Neuronal stem cell (in vitro differentiated cells): ENCODE measurements at places on chromosomes 4 and X.

DNA sequence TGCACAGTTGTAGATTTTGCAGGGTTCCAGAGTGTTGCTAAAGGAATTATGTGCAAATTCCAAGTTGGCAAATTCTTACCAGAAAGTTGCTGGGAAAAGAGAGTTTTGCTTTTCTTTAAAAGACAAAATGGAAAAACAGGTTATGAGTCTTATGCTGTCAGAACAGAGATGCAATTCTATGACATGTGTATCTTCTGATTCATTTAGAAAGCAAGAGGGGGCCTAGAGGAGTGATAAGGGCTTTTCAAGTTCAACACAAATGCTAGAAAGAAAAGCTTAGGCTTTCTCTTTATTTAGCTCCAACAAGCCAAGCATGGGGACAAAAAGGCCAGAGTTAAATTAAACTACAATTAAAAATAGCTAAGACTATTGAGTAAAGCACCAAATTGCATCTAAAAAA, 72.4 kb upstream of the GATB start:
- no peaks in the 10 kb centered on the region for H3K4me1 ChIP-seq
- no peak overlapping the region for H3K27ac ChIP-seq
- H3K36me3 ChIP-seq: no peaks in the 10 kb centered on the region
- no peaks in the 10 kb centered on the region for H3K27me3 ChIP-seq

- no peak overlapping the region for H3K4me3 ChIP-seq
- H3K4me1 ChIP-seq: no peaks in the 10 kb centered on the region
- no peak overlapping the region for H3K27ac ChIP-seq
Measured at GRCh38 chrX:81208916-81209315, 7.0 kb downstream of the SH3BGRL start.

- no peak overlapping the region for H3K27ac ChIP-seq
- H3K36me3 ChIP-seq: no peaks in the 10 kb centered on the region
- no peak for DNase-seq
- no peaks in the 10 kb centered on the region for H3K4me1 ChIP-seq
- H3K4me3 ChIP-seq: no peak overlapping the region
- no peaks in the 10 kb centered on the region for H3K27me3 ChIP-seq
Measured at GRCh38 chr4:169372791-169373190, 102.0 kb upstream of the SH3RF1 start.

DNA sequence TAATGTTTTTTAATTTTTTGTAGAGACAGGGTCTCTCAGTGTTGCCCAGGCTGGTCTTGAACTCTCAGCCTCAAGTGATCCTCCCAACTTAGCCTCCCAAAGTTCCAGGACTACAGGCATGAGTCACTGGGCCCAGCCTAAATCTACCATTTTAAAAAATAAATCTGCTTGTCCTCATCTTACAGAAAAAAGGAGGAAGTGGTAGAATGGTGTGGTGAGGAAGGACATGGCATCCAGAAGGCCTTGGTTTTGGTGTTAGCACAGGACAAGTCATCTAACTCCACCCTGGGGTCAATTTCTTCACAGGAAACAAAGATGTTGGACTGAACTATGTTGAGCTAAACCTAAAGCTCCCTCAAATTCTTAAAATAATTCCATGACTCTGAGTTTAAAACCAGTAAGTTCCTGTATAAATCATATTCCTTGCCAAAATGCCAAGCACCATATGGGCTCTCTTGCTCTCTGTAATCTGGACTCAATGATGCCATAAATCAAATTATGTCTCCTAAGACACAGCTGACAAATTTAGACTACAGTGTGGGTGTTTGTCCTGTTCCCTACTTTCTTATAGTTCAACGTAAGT, 253.9 kb upstream of the NOCT start:
- peaks cover 3% of the 10 kb centered on the region for H3K4me1 ChIP-seq
- no peaks in the 10 kb centered on the region for H3K27me3 ChIP-seq
- no peaks in the 10 kb centered on the region for H3K36me3 ChIP-seq
- no peak overlapping the region for H3K4me3 ChIP-seq
- DNase-seq: no peak

DNA sequence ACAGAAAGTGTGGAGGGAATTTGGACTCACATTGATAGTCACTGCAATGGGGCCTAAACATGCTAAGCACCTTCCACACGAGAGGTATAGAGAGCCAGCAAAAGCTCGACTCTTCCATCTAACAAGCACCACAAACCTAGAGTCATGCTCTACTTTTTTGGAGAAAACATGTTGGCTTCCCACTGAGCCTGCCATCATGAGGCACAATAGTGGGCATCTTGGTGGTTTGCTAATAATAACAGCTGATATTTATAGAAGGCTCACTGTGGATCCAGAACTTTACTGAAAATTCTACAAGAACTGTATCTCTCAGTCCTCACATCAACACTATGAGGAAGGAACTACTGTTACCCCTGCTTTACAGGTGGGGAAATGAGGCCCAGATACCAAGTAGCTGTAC, 26.6 kb downstream of the MAML3 start:
- DNase-seq: no peak
- H3K27ac ChIP-seq: no peak overlapping the region
- no peak overlapping the region for H3K4me3 ChIP-seq

GRCh38 chr4:114734594-114734993, 136.0 kb downstream of the UGT8 start:
- no peaks in the 10 kb centered on the region for H3K27me3 ChIP-seq
- peaks cover 12% of the 10 kb centered on the region for H3K4me1 ChIP-seq
- no peak overlapping the region for H3K4me3 ChIP-seq
- no peak overlapping the region for H3K27ac ChIP-seq

DNA sequence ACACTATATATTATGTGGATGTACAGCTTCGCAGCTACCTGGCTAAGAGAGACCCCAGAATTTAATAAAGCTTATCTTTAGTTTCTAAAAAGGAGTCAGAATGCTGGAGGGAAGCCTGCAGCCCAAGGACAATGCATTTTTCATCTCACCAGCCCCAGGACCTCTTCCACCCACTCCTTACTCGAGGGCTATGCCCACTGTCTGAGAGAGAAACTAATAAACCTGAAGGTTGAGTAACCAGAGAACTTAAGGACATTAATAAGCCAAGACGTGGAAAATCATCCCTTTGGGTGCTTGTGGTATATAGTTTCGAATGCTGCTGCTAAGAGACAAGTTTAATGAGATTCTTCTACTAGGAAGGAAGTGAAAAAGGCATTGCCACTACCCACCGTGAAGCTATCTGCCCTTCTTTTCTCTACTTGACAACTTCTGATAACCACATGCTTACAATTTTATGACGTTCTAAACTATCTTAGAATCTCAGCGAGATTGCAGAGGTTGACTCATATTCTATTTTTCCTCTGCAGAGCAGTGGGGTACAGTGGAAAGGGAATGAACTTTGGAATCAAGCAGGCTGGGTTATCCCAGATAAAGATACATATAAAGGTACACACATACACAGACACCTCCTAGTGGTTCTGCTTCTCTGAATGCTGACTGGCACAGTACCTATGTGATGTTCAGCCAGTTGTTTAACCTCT, 3.3 kb downstream of the RELL1 start:
- no peak overlapping the region for H3K27ac ChIP-seq
- no peaks in the 10 kb centered on the region for H3K36me3 ChIP-seq
- H3K4me3 ChIP-seq: no peak overlapping the region
- no peak for DNase-seq
- peaks cover 6% of the 10 kb centered on the region for H3K4me1 ChIP-seq

DNA sequence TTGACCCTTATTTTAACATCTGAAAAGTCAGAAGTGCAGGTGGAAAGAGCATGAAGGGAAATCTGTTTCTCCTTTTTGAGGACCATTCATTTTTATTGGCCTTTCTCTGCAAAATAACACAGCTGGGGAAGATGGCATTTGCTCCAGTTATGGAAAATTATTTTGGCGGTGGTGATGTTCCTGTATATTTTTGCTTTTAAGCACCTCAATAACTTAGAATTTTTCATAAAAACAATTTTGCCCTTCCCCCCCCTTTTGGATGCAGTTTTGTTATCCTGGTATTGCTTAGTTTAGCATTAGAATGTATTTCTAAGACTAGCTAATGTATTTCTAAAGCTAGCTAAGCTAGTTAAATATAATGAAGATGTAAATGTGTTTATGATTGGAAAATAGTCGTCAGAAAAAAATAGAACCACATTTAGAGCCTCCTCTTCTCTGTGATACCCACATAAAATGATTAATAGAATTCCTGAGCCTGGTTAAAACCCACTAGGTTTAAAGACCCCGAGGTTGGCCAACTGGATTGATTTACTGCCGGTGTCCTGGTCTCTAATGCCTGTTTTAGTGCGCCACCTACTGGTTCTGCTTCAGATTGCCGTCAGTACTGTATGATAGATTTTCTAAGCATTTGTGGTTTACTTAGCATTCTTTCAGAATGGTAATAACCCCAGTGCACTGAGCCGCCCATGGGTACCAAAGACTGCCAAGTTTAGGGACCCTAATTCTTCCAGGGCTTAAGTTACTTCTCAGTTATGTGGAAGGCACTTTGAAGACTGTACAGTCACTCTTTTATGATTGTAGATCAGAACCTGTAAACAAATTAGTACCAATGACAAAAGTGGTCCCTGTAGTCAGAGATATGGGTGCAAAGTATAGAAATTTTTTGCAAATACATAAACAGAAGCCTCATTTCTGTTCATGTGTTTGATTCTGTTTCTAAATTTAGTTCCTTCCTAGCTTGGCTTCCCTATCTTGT, 11.4 kb downstream of the KLF3 start:
- H3K4me3 ChIP-seq: no peak overlapping the region
- H3K27ac ChIP-seq: no peak overlapping the region
- H3K27me3 ChIP-seq: no peaks in the 10 kb centered on the region

DNA sequence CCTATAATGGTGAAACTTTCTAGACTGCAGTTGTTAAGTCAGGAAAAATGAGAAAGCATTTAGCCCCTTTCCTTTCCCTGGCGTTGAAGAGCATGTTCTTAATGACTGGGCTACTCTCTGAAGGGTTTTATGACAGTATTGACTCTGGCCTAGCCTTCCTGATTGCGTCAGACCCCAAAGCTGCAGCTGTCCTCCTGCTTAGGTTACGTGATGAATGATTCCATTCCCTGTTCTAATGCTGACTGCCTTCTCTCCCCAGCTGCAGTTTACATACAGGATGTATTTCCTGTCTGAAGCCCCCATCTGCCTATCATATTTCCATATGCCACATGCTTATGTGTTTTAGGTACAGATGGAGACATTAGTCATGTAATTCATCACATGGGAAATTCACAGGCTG, 105.8 kb upstream of the EGFL6 start:
- no peaks in the 10 kb centered on the region for H3K4me1 ChIP-seq
- no peak overlapping the region for H3K4me3 ChIP-seq
- no peaks in the 10 kb centered on the region for H3K27me3 ChIP-seq
- DNase-seq: no peak
- no peak overlapping the region for H3K27ac ChIP-seq
- no peaks in the 10 kb centered on the region for H3K36me3 ChIP-seq

DNA sequence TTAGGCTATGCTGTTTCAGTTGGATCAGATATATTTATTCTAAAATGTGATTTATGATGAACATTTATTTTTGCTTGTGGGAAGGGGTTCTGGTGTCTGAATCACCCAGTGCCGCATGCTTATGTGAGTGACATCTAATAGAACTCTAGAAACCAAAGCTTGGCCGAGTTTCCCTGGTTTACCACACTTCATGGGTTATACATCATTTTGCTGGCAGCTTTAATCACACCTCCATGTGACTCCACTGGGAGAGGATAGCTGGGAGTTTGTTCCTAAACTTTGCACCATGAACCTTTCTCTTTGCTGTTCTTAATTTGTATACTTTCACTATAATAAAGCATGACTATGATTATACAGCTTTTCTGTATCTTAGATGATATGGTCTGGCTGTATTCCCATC, 382.9 kb downstream of the INPP4B start:
- H3K4me1 ChIP-seq: peaks cover 2% of the 10 kb centered on the region
- H3K4me3 ChIP-seq: no peak overlapping the region
- DNase-seq: no peak
- no peaks in the 10 kb centered on the region for H3K36me3 ChIP-seq

DNA sequence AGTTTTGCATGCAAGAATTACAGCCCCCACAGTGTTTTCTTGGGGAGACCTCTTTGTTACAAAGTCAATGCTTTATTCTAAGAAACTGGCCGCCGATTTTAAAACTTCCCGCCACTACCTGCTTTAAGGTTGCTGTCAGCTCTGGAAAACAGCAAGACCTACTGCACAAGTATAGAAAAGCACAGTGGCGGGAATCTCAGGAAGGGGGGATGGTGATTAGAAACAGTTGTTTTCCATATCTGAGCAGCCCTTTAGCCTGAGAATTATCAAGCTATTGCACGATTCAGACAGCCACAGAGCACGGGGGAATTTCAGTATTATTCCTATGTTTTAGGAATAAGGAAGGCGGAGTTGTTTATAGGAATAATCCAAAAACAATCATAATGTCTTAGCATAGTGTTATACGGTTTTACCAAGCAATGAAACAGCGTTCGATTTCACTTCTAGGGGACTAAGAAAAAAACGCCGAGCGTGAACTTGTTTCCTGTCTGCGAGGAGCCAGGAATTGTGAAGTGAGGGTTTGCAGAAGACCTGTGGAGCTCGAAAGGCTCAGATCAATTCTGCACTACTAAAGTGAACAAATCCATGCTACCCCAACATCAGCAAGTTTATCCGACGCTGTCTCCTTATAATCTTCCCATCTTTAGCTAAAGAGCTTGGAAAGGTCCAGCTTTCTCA, 81.3 kb downstream of the HMGN5 start:
- H3K4me1 ChIP-seq: no peaks in the 10 kb centered on the region
- H3K27me3 ChIP-seq: peaks cover 29% of the 10 kb centered on the region

DNA sequence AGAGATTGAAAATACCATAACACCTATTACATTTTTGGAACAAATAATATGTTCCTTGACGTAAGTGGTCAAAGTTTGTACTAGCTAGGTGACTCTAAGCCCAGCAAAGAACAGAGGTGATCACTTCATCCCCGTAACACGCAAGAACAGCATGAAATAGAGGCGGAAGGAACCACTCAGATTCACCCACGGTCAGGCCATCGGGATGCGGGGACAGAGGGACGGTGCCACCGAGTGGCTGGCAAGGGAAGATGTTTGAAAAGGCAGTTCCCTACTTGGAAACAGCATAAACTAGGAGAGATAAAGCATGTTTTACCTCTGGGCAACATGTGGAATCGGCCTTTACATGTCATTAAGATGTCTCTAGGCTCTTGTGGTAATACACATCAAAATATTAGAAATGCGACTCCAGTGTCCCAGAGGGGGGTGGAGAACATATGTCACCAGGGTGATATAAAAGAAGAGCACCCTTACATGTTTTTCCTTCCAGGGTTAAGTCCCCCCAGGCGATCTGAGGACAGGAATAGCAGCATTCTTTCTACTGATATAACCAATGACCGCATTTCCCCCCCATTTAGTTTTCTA, 84.0 kb downstream of the PHKA2 start:
- no peak for DNase-seq
- H3K4me3 ChIP-seq: no peak overlapping the region
- H3K36me3 ChIP-seq: peaks cover 3% of the 10 kb centered on the region
- peaks cover 5% of the 10 kb centered on the region for H3K4me1 ChIP-seq
- no peaks in the 10 kb centered on the region for H3K27me3 ChIP-seq
- no peak overlapping the region for H3K27ac ChIP-seq
